ENCODE measurements at places on chromosomes 16 and 17. TPM values are rescaled to one million over a fixed set of nuclear protein-coding genes. Genes with fewer than 3 reads are reported as not detected.

DNA sequence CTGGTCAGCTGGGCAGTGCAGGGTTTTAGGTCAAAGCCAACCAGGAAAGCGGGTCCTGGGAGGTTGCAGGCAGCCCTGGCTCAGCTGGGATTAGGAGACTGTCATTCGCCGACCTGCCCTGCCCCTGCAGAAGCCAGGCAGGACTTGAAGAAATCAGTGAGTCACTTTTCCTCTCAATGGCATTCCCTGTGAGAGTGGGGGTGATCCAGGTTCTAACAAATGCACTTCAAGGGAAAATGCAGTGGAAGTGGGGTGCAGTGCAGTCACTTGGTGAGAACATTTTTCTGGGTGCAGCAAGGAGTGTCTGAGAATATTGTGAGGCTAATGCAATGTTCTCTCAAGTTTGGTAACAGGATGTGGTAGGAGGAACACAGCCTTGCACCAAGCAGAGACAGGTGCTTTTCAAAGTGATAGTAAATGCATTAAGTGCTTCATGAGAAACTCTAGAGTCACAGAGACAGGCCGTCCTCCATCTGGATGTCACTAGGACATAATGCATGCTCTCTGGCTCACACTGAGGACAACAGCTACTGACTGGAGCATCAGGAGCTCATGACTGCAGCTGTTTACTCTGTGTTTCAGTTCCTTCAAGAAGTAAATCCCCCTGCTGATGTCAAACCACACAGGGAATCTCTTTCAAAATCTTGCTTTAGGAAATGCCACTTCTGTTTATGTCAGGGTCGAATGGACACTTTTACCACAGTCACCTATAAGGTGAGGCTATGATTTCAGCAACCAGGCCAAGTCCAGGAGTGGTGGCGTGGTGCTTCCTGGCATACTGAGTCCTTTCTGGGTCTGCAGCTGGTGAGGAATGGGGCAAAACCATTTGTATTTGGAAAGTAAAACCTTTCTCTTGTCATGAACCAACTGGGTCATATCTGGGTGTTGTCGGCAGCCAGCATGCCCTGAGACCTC is 16.7 kb downstream of the CDK5R1 start:
- DNase-seq, result no peak

GRCh38 chr17:50289278-50289677 is 15.0 kb downstream of the TMEM92 start:
- no peak for DNase-seq

GRCh38 chr16:2898831-2899563 is 12.7 kb upstream of the FLYWCH1 start:
- no peak for DNase-seq

DNA sequence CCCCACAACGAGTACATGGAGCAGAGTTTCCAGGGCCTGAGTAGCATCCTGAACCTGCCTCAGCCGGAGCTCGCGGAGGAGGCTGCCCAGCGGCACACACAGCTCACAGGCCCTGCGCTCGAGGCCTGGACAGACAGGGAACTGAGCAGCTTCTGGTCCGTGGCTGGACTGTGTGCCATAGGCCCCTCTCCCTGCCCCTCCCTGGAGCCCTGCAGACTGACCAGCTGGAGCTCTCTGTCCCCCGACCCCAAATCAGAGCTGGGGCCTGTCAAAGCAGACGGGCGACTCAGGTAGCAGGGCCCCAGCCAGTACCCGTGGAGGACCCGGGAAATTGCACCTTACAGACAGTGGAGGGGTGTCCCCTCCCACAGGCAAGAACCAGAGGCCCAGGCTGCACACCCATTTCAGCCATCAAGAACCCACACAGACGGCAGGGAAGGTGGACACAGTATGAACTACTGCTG is 13.0 kb downstream of the MRPL27 start:
- no peak for DNase-seq

DNA sequence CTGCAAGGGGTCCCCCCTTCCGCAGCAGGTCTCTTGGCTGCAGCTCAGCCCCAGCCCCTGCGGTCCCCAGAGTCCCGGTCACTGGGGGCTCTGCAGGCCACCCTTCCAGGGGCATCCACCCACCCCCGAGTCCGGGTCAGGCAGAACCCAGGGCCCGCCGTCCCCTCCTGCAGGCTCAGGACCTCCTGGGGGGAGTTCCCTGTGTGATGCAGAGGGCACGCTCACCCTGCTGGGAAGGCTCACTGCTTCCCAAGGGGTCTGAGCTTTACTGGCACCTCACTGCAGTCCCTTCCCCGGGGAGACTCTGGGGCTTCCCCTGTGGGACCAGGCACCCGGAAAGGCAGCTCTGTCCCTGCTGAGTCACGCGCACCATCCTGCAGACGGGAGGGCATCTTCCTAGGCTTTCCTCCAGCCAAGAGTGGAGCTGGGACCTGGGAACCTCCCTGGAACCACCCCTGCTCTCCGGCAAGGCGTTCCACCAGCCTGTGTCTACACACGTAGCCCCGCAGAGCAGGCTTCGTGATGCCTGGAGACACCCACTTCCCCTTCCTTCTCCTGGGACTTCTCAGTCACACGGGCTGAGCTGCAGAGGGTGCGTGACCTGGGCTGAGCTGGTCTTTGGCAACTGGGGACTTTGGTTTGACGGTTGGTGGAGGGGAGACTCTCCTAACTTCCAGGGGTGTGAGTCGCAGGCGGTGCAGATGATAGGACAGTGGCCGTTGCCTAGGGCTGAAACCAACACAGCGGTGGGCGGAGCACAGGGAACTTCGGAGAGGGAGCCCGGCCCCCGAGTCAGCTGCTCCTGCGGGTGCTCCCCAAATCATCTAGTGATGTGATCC is 23.4 kb downstream of the SLC25A10 start:
- no peak for DNase-seq

- DNase-seq, result no peak
These were observed 60.0 kb downstream of the CLEC16A start for GRCh38 chr16:11004351-11004750.

The SLFN14 gene
- polyA plus RNA-seq, result 0.10 TPM

The TP53TG3F gene
- polyA plus RNA-seq, result 0.16 TPM

The TAC4 gene
- not detected for polyA plus RNA-seq
